ENCODE measurements at places on chromosomes 7 and 10. TPM values are rescaled to one million over a fixed set of nuclear protein-coding genes. Genes with fewer than 3 reads are reported as not detected.
A peak's percentile ranks its signal among the peaks of the same experiment; 100 is the strongest.

Gene GPNMB
- total RNA-seq = 553 TPM

Gene OPALIN
- total RNA-seq = not detected

Gene CNTNAP2
- total RNA-seq = 0.89 TPM

Gene DDX50
- 22.4 TPM for total RNA-seq

Gene TDRD1
- 0.17 TPM for total RNA-seq

Gene WNT2
- total RNA-seq = not detected

Gene SPDYE2B
- not detected for total RNA-seq

Gene CTAGE4
- total RNA-seq = 28.6 TPM

Gene ZNF138
- 24.4 TPM for total RNA-seq

Gene CASP2
- total RNA-seq = 27.4 TPM

Gene HKDC1
- not detected for total RNA-seq

Gene SEMA4G
- total RNA-seq = 19.2 TPM

Gene PLOD3
- total RNA-seq = 15.7 TPM

- H3K4me1 ChIP-seq = peaks cover 4% of the 10 kb centered on the region
- H3K27me3 ChIP-seq = no peaks in the 10 kb centered on the region
- no peak overlapping the region for H3K4me3 ChIP-seq
- no peaks in the 10 kb centered on the region for H3K36me3 ChIP-seq
- no peak for DNase-seq
- H3K27ac ChIP-seq = no peak overlapping the region
These were observed 171.0 kb downstream of the TRIL start for GRCh38 chr7:28787106-28787505.

DNA sequence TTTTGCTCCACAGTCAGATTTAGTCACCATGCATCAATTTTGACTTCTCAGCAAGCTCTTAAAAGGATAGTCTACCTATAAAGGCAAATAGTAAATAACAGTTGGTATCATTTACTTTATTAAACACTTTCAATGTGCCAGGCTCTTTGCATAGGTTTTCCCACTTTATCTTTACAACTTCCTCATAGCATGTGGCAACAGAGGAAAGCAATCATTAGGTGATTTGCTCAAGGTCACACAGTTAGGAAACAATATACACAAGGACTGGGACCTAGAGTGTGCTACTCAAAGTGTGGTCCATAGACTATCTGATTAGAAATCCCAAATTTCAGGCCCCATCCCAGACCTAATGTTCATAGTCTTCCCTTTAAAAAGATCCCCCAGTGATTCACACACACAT is 212.3 kb downstream of the MTERF1 start:
- H3K27ac ChIP-seq = no peak overlapping the region
- no peak overlapping the region for H3K4me3 ChIP-seq
- DNase-seq = no peak
- H3K36me3 ChIP-seq = no peaks in the 10 kb centered on the region
- H3K27me3 ChIP-seq = no peaks in the 10 kb centered on the region

- no peaks in the 10 kb centered on the region for H3K27me3 ChIP-seq
- H3K36me3 ChIP-seq = no peaks in the 10 kb centered on the region
- H3K4me3 ChIP-seq = no peak overlapping the region
- H3K4me1 ChIP-seq = no peaks in the 10 kb centered on the region
These were observed 39.9 kb downstream of the STRA8 start for GRCh38 chr7:135273581-135273980.

- no peaks in the 10 kb centered on the region for H3K27me3 ChIP-seq
- H3K27ac ChIP-seq = no peak overlapping the region
- DNase-seq = no peak
- H3K4me1 ChIP-seq = no peaks in the 10 kb centered on the region
- H3K36me3 ChIP-seq = no peaks in the 10 kb centered on the region
- no peak overlapping the region for H3K4me3 ChIP-seq
These were observed 237.3 kb downstream of the SEMA3A start for GRCh38 chr7:83957333-83957732.

- H3K4me3 ChIP-seq = no peak overlapping the region
- no peaks in the 10 kb centered on the region for H3K27me3 ChIP-seq
- no peaks in the 10 kb centered on the region for H3K36me3 ChIP-seq
- H3K4me1 ChIP-seq = no peaks in the 10 kb centered on the region
These were observed 18.0 kb downstream of the AQP1 start for GRCh38 chr7:30929686-30930085.

DNA sequence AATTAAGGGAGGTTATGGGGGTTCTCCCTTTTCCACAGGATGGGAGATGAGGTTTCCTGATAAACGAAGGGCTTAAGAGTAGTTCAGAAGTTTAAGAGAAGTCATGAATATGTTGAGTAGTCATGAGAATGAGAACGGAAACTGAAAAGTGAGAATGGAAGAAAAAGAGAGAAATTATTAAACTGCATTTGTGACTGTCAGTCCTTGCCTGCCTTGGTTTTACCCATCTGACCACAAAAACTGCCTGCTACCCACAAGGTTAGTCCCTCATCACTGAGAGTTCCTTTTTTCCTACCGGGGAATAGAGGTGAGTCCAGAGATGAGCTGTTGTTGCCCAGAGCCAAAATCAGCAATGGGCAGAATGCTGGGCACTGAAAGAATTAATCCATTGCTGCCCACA is 174.1 kb upstream of the BET1 start:
- H3K4me3 ChIP-seq = no peak overlapping the region
- no peaks in the 10 kb centered on the region for H3K36me3 ChIP-seq
- H3K27me3 ChIP-seq = no peaks in the 10 kb centered on the region

DNA sequence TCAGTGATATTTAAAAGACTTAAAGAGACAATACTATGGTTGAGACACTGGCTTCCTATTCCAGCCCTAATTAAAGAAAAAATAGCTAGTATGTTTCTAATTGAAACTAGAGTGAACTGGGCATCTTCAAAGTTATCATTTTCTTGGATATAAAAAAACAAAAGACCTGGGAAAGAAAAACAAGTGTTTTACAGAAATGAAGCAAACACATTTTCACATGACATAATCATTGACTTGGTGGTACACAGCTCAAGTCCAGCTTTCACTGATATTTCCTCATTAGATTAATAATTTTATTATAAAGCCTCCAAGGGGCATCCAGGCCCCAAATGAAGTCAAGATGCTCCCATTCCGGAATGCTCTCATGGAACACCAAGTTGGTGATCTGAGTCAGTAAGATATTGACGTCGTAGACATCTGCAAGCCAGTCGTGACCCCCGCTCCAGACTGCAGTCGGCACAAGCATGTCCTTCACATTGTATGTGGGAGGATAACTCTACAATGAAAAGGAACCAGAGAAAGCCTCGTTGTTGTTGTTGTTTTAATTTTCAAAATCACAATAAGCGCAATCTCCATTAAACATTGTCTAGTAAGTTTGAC is 7.5 kb upstream of the CH25H start:
- peaks cover 8% of the 10 kb centered on the region for H3K4me1 ChIP-seq
- no peaks in the 10 kb centered on the region for H3K27me3 ChIP-seq
- H3K36me3 ChIP-seq = peaks cover 5% of the 10 kb centered on the region
- no peak for DNase-seq

DNA sequence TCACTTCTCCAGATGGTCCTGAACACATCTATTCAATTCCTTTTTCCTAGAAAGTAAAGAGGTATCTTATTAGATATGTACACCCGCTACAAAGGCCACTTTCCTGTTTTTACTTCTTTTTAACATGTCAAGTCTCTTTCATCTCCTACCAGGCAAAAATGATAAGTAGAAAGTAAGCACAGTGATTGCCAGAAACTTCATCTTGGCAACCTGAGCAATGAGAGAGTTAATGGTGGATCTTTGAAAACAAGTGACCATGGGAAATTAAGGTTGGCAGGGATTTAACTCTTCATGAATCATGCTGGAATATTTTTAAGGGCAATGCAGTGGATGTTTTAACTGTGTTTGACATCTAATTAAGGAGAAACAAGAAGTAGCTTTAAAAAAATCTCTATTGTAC is 2.7 kb downstream of the SEMA3A start:
- H3K4me1 ChIP-seq = peaks cover 5% of the 10 kb centered on the region
- H3K27ac ChIP-seq = no peak overlapping the region
- H3K4me3 ChIP-seq = no peak overlapping the region
- H3K36me3 ChIP-seq = no peaks in the 10 kb centered on the region
- no peak for DNase-seq

- H3K27me3 ChIP-seq = no peaks in the 10 kb centered on the region
- no peaks in the 10 kb centered on the region for H3K4me1 ChIP-seq
- no peak overlapping the region for H3K27ac ChIP-seq
- no peak overlapping the region for H3K4me3 ChIP-seq
These were observed 1030.0 kb downstream of the SORCS1 start for GRCh38 chr10:106134326-106135000.

DNA sequence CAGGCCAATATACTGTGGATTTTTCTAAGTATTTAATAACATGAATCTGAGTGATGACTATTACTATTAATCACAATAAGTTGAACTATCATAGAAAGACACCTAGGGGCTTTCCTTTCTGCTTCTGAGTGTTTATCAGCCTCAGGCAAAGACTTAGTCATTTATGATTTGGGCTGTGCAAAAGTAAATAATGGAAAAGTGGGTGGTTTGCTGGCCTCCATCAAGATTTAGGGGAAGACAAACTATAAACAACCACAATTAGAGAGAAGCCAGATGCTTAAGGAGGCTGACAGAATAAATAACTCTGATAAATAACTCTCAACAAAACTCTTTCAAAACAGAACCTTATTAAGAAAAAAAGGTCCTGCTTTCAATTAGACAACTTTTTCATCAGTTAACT is 64.7 kb downstream of the MACC1 start:
- no peak for DNase-seq
- H3K4me1 ChIP-seq = peaks cover 7% of the 10 kb centered on the region
- H3K4me3 ChIP-seq = no peak overlapping the region
- H3K27ac ChIP-seq = no peak overlapping the region
- H3K36me3 ChIP-seq = no peaks in the 10 kb centered on the region

- DNase-seq = peak; percentile 80
- H3K27ac ChIP-seq = no peak overlapping the region
- peaks cover 2% of the 10 kb centered on the region for H3K36me3 ChIP-seq
- no peaks in the 10 kb centered on the region for H3K27me3 ChIP-seq
These were observed 26.5 kb downstream of the DNAJB12 start for GRCh38 chr10:72328045-72328828.

DNA sequence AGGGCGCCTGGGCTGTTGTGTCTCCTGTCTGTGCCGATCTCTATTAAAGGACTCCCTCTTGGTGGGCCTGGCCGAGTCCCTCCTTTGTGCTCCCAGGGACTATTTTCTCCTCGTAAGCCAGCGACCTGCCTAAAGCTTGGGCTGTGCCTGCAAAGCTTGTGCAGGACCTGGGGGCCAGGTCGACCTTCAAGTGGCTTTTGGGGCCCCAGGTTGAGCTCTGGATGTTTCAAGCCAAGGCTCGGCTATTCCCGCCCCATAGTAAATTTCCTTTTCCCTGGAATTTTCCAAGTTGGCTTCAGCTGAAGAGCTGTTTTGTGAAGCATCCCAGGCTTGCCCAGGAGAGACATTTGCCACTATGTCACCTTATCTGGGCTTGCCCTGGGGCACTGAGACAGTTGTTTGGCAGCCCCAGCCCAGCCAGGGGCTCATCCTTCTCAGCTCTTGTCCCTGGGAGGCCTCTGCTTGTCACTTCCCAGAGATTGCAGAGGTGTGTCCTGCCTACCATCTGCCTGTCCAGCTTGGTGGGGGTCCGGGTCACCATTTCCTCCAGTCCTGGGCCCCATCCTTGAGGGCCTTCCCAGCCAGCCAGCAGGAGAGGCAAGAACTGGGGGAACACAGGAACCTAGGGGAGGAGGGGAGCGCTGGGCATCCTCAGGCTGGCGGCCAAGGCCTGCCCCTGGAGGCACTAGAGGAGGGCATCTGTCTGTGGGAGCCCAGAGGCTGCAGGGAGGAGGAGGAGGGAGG is 20.2 kb downstream of the ZMIZ2 start:
- peak overlapping the region; percentile 70 for H3K27ac ChIP-seq
- H3K4me1 ChIP-seq = peaks cover 40% of the 10 kb centered on the region
- H3K36me3 ChIP-seq = peaks cover 39% of the 10 kb centered on the region
- H3K4me3 ChIP-seq = no peak overlapping the region
- no peak for DNase-seq

- H3K27ac ChIP-seq = no peak overlapping the region
- no peaks in the 10 kb centered on the region for H3K4me1 ChIP-seq
- H3K27me3 ChIP-seq = no peaks in the 10 kb centered on the region
- DNase-seq = no peak
These were observed 249.0 kb upstream of the AUTS2 start for GRCh38 chr7:69349291-69349690.
